ENCODE measurements at places on chromosomes 2 and 18. TPM values are rescaled to one million over a fixed set of nuclear protein-coding genes. Genes with fewer than 3 reads are reported as not detected.

The SLC9A4 gene
- 0.08 TPM for total RNA-seq

The CMPK2 gene
- total RNA-seq = 0.49 TPM

- H3K27me3 ChIP-seq = no peaks in the 10 kb centered on the region
- no peaks in the 10 kb centered on the region for H3K4me1 ChIP-seq
- peak overlapping the region; percentile 20 for H3K27ac ChIP-seq
- DNase-seq = no peak
- no peak overlapping the region for H3K4me3 ChIP-seq
- H3K36me3 ChIP-seq = no peaks in the 10 kb centered on the region
Measured at GRCh38 chr2:181394741-181395437, 62.3 kb upstream of the ITGA4 start.

DNA sequence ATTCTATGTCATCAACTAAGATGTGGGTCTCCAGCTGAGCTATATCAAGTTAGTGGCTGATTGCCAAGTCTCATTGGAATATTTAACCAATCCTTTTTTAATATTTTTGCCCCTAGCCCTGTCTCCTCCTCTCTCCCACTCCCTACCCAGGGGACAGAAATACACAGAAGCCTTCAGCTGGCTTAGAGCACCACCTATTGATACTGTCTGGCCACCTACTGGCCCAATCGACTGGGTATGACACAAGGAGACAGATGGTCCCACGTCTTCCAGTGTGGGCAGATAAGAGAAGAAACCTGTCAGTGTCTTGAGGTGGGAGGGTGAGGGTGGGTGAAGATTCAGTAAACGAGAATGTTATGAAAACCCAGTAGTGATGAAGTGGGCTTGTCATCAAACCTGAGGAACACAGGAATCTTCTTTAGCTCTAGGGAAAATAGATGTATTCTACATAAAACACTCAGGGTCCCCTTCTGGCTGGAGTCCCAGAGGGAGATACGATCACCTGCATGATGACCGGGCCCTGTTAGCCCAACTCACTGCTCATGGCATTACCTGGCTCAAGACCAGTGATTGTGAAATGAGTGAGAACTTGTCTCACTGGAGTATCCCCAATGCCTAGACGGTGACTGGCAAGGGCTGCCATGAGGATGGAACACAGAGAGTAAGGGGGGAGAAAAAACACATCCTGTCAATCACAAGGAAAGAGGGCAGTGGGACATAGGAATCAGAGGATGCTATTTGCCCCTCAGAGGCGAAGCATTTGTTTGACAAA, 26.7 kb downstream of the POLR1A start:
- H3K4me1 ChIP-seq = peaks cover 3% of the 10 kb centered on the region

- H3K27ac ChIP-seq = no peak overlapping the region
- H3K4me3 ChIP-seq = no peak overlapping the region
- no peaks in the 10 kb centered on the region for H3K27me3 ChIP-seq
Measured at GRCh38 chr2:12950957-12951656, 234.4 kb downstream of the TRIB2 start.

The HPCAL1 gene
- total RNA-seq = 34.6 TPM

The IGFBP2 gene
- 1,170 TPM for total RNA-seq

- peaks cover 4% of the 10 kb centered on the region for H3K27me3 ChIP-seq
- H3K27ac ChIP-seq = no peak overlapping the region
- DNase-seq = peak; percentile 85
- no peak overlapping the region for H3K4me3 ChIP-seq
- H3K4me1 ChIP-seq = peaks cover 5% of the 10 kb centered on the region
Measured at GRCh38 chr2:28452534-28453081, 43.3 kb upstream of the PLB1 start.

The TBR1 gene
- total RNA-seq = 0.08 TPM

DNA sequence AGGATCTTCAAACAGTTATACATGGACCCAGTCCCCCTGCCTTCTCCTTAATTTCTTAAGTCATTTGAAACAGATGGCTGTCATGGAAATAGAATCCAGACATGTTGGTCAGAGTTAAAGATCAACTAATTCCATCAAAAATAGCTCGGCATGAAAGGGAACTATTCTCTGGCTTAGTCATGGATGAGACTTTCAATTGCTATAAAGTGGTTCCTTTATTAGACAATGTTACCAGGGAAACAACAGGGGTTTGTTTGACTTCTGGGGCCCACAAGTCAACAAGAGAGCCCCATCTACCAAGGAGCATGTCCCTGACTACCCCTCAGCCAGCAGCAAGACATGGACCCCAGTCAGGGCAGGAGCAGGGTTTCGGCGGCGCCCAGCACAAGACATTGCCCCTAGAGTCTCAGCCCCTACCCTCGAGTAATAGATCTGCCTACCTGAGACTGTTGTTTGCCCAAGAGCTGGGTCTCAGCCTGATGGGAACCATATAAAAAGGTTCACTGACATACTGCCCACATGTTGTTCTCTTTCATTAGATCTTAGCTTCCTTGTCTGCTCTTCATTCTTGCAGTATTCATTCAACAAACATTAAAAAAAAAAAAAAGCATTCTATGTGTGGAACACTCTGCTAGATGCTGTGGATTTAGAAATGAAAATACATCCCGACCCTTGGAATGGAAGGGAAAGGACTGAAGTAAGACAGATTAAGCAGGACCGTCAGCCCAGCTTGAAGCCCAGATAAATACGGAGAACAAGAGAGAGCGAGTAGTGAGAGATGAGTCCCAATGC, 4.6 kb downstream of the TTR start:
- H3K36me3 ChIP-seq = no peaks in the 10 kb centered on the region
- no peak overlapping the region for H3K4me3 ChIP-seq
- peaks cover 5% of the 10 kb centered on the region for H3K4me1 ChIP-seq
- DNase-seq = no peak

The CCL20 gene
- not detected for total RNA-seq

GRCh38 chr2:102025016-102025501, 33.3 kb downstream of the IL1R2 start:
- H3K36me3 ChIP-seq = no peaks in the 10 kb centered on the region
- H3K4me1 ChIP-seq = peaks cover 9% of the 10 kb centered on the region
- peaks cover 5% of the 10 kb centered on the region for H3K27me3 ChIP-seq
- no peak overlapping the region for H3K4me3 ChIP-seq
- no peak overlapping the region for H3K27ac ChIP-seq

DNA sequence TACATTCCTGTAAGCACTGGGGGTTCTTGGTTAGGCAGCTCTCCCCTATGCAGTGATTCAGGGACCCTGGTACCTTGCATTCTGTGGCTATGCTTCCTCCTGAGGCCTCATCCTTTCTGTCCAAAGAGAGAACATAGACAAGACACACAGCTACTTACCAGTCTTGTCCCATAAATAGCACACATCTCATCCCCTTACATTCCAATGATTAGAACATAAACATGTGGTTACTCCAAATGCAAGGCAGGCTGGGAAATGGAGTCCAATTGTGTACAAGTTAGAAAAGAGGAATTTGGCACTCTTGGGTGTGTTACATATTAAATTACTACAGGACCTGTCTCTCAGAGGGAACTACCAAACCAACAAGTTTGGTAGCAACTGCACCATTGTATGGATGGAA, 171.3 kb downstream of the ARHGAP15 start:
- no peak overlapping the region for H3K4me3 ChIP-seq
- H3K36me3 ChIP-seq = no peaks in the 10 kb centered on the region
- no peaks in the 10 kb centered on the region for H3K4me1 ChIP-seq
- DNase-seq = no peak
- H3K27me3 ChIP-seq = peaks cover 2% of the 10 kb centered on the region
- H3K27ac ChIP-seq = no peak overlapping the region

DNA sequence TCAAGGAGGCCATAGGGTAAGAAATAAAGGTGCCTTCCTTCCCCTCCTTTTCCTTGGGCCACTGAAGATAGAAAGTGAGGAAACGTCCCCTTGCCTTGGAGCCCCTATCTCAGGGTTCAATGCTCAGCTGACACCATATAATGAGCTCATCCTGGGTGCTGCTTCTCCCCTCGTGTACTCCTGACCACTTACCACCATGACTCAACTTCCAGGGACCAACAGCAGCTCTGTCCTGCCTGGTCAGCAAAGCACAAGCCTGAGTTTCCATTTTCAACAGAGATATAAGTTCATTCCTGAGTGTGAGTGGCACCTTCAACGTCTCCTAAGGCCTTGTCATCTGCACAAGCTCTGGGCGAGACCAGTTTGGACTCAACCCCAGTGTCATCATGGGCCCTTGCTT, 151.2 kb downstream of the CAPN13 start:
- no peak for DNase-seq
- H3K27ac ChIP-seq = peak overlapping the region; percentile 18
- H3K36me3 ChIP-seq = no peaks in the 10 kb centered on the region

GRCh38 chr2:136378712-136379595, 261.0 kb upstream of the CXCR4 start:
- no peaks in the 10 kb centered on the region for H3K36me3 ChIP-seq
- H3K27me3 ChIP-seq = no peaks in the 10 kb centered on the region
- peaks cover 27% of the 10 kb centered on the region for H3K4me1 ChIP-seq
- H3K27ac ChIP-seq = no peak overlapping the region
- no peak overlapping the region for H3K4me3 ChIP-seq
- peak; percentile 70 for DNase-seq

- peaks cover 12% of the 10 kb centered on the region for H3K36me3 ChIP-seq
- H3K4me3 ChIP-seq = no peak overlapping the region
- H3K4me1 ChIP-seq = peaks cover 31% of the 10 kb centered on the region
- peak overlapping the region; percentile 36 for H3K27ac ChIP-seq
Measured at GRCh38 chr2:127094509-127095366, 12.2 kb downstream of the BIN1 start.

GRCh38 chr2:72963423-72964145, 46.3 kb downstream of the EMX1 start:
- peaks cover 15% of the 10 kb centered on the region for H3K27me3 ChIP-seq
- peaks cover 6% of the 10 kb centered on the region for H3K4me1 ChIP-seq
- H3K36me3 ChIP-seq = peaks cover 18% of the 10 kb centered on the region
- H3K4me3 ChIP-seq = no peak overlapping the region

The SOWAHC gene
- total RNA-seq = 2.2 TPM

The ANKRD30BL gene
- not detected for total RNA-seq

The TMEM185B gene
- 38.4 TPM for total RNA-seq

The CNGA3 gene
- 0.10 TPM for total RNA-seq

The SLC40A1 gene
- 90.9 TPM for total RNA-seq

DNA sequence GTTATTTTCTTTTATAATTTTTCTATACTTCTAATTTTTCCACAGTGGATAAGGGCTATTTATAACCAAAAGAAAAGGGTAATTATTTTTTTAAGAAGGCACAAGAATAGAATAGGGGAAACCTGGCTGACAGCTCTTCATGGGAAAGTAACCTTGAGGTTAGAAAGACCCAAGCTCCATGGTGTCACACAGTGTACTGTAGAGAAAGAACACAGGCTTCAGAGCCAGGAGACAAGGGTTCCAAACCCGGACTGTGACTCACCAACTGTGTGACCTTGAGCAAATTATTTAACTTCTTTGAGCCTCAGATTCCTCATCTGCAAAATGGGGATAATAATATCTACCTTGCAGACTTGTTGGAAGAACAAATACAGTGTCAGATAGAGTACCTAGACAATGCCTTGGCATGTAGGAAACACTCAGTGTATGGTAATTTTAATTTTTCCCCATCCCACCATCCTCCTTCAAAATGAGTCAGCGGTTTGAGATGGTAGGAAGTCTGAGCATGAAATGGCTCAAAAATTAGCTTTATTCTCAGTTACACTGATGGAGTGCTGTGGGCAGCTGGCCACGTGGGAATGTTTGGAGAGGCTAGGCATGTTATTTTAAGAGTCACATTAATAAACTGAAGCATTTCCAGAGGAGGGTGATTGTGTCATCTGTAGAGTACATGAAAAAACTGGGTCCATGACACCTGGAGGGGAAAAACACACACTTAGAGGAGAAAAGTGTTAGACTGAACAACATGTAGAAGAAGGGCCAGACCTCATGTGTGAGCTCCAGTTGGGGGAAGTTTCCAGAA, 36.7 kb downstream of the TMEM37 start:
- no peaks in the 10 kb centered on the region for H3K4me1 ChIP-seq
- H3K36me3 ChIP-seq = no peaks in the 10 kb centered on the region
- H3K27ac ChIP-seq = no peak overlapping the region
- H3K27me3 ChIP-seq = no peaks in the 10 kb centered on the region
- H3K4me3 ChIP-seq = no peak overlapping the region

The AQP12A gene
- total RNA-seq = not detected

DNA sequence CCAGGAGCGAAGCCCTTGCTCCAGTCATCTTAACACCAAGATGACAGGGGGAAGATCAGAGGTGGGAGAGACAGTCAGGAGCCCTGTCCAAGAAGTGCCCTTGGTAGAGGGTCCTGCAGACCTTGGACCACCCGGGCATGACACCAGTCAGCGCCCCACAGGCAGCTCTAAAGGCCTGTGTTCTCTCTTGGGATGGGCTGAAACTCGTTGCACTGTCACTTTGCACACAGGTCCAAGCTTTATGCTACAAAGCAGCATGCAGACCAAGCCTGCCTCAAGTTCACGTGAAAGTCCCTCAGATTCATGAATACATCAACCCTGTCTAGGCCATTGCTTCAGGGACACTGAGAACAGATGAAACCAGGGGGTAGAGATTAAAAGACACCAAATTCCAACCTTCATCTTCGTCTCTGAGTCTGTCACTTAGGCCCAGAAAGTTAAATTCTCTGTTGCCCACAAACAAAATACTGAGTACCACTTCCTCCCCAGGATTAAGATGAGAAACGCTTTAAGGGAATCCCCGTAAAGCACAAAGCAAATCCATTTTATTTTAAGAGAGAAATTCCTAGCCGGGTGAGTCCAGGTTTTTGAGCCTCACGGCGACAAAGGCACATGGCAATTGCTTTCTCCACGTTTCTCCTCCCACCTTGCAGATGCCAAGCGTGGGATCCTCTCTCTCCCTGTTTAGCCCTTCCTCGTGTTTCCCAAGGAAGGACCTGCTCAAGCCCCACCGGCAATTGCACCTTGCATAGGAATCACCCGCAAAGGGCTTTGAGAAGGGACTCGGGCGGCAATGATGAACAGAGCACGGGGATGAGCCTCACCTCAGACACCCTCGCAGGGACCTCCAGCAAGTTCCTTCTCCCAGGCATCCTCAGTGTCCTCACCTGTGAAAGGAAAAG, 75.0 kb upstream of the ID2 start:
- DNase-seq = no peak
- no peak overlapping the region for H3K4me3 ChIP-seq
- no peaks in the 10 kb centered on the region for H3K36me3 ChIP-seq
- no peaks in the 10 kb centered on the region for H3K4me1 ChIP-seq

The ANTXR1 gene
- 7.5 TPM for total RNA-seq

GRCh38 chr2:205166745-205167144, 515.6 kb upstream of the NRP2 start:
- no peak overlapping the region for H3K4me3 ChIP-seq
- H3K27me3 ChIP-seq = peaks cover 2% of the 10 kb centered on the region
- DNase-seq = no peak
- H3K27ac ChIP-seq = no peak overlapping the region
- peaks cover 29% of the 10 kb centered on the region for H3K4me1 ChIP-seq
- H3K36me3 ChIP-seq = peaks cover 13% of the 10 kb centered on the region

- peak overlapping the region; percentile 100 for H3K4me3 ChIP-seq
- peak overlapping the region; percentile 100 for H3K27ac ChIP-seq
- H3K27me3 ChIP-seq = peaks cover 15% of the 10 kb centered on the region
- H3K4me1 ChIP-seq = peaks cover 23% of the 10 kb centered on the region
- peaks cover 9% of the 10 kb centered on the region for H3K36me3 ChIP-seq
Measured at GRCh38 chr2:159617100-159617499, 752 bp upstream of the BAZ2B start.

DNA sequence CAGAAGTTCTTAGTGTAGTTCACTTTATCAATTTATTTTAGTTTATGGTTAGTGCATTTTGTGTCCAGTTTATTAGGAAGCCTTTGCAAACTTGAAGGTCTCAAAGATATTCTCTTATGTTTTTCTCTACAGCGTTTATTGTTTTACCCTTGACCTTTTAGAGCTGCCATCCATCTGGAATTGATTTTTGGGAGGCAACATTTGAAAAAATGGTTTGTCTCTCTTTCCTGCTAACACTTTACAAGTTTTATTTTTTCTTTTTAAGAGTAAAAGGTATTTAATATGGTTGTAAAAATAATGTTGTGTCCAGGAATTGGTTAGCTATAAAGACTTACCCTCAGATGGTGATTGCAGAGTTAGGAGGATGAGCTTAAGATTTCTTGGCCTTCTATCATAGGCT, 14.0 kb downstream of the GORASP2 start:
- H3K27me3 ChIP-seq = no peaks in the 10 kb centered on the region
- DNase-seq = no peak
- no peak overlapping the region for H3K27ac ChIP-seq
- H3K36me3 ChIP-seq = peaks cover 1% of the 10 kb centered on the region

The ARL4C gene
- total RNA-seq = 17.9 TPM

Data from endothelial cell (in vitro differentiated cells).